ENCODE measurements at places on chromosomes 4 and X.

GRCh38 chrX:106917830-106918500 is 2.2 kb upstream of the CLDN2 start:
- peak; percentile 13 for DNase-seq

DNA sequence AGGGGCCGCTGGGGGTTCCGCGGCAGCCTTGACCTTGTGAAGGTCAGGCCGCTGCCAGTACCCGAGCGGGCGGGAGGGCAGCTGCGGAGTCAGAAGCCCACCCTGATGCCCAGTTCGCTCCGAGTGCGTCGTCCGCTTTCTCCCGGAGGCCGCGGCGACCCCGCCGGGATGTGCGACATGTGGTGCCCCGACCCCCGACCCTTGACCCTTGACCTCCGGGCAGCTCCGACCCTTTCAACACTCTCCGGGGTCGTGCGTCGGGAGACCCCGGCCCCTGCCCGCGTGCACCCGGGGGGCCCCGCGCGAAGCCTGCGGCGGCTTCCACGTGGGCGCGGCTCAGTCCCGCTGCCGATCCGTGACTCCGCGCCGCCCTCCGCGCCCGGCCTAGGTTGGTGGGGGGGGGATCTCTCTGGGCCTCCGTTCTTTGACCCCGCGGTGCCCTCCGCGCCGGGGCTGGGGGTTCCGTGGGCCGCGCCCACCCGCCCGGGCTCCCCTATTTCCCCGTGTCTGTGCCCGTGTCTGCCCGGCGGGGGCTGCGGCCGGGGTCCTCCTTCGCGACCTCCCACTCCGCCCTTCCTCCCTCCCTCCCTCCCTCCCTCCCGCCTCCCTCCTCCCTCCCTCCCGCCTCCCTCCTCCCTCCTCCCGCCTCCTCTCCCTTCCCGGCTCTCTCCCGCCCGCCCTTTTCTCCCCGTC is 609 bp upstream of the SLC25A6 start:
- DNase-seq: peak; percentile 80

- no peak for DNase-seq
Observed at GRCh38 chr4:121183361-121183760, 19.2 kb upstream of the TNIP3 start.

DNA sequence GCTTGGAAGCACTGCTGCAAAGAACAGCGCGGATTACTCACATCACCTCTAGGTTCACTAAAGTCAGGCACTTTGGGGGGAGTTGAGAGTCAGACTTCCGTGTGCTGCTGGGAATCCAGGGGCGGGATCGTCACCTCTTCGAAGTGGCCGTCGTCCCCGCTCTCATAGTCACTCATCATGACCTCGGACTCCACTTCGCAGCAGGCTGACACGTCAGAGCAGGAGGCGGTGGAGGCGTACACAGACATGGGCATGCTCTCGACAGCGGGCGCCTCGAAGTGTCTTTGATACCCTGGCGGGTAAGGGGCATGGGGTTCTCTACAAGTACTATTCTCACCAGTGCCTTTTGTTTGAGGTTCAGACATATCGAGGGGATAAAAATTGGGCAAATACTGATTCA is 33.1 kb upstream of the MTNR1A start:
- no peak for DNase-seq

- DNase-seq: no peak
Observed at GRCh38 chrX:71913156-71913950, 2.7 kb downstream of the NHSL2 start.
